ENCODE measurements at places on chromosomes 6 and 20.
A peak's percentile ranks its signal among the peaks of the same experiment; 100 is the strongest.

DNA sequence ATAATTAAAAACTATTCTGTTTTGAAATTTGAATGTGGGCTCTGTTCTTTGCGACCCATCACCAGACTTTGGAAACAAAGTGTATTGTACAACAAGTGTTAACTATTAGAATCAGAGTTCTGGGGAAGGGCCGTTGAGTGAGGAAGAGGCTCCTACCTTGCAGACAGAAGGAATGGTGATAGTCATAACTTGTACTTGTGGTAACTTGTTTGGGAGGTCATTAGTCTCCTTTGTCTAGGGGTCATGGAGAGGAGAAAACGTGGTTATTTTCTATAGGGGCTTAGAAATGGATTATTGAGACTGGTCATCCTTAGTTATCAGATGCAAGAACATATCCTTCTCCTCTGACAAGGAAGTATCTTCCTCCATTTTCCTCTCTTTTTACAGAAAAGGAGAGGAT lies 174.8 kb downstream of the BMP2 start:
- DNase-seq, result no peak

- DNase-seq, result no peak
Measured at GRCh38 chr6:31074401-31074800, 38.0 kb downstream of the C6orf15 start.

DNA sequence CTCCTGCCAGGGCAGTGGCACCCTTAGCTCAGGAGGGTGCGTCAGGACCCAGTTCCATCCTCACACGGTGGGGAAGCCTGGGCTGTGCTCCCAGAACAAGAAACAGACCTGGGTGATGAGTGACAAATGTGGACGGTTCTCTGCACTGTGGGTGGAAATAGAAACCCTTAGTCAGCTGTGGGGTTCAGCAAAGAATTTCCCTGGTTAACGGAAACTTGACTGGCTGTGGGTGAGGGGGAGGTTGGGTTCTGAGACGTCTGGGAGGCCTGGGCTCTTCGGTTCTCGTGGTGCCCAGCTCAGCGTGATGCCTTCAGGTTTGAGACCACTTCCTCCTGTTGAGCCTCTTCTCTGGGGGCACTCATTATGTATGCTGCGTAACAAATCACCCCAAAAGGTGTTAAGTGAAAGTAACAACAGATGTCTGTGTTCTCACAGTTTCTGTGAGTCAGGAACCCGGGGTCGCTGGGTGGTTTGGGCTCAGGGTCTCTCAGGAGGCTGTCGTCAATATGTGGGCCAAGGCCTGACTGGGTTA lies 53.1 kb upstream of the FAM83D start:
- peak; percentile 79 for DNase-seq

DNA sequence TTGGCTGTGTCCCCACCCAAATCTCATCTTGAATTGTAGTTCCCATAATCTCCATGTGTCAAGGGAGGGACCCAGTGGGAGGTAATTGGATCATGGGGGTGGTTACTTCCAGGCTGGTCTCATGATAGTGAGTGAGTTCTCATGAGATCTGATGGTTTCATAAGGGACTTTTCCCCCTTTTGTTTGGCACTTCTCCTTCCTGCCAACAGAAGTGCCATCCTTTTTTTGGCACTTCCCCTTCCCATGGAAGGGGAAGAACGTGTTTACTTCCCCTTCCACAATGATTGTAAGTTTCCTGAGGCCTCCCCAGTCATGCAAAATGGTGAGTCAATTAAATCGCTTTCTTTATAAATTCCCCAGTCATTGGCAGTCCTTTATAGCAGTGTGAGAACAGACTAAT lies 18.0 kb upstream of the PI3 start:
- no peak for DNase-seq

- DNase-seq, result no peak
Measured at GRCh38 chr6:113433335-113433991, 423.7 kb upstream of the MARCKS start.

GRCh38 chr20:53857723-53858236 lies 212.6 kb downstream of the BCAS1 start:
- DNase-seq, result no peak

GRCh38 chr6:167676666-167677421 lies 149.9 kb upstream of the AFDN start:
- no peak for DNase-seq

GRCh38 chr6:27545271-27546046 lies 72.6 kb upstream of the ZNF184 start:
- DNase-seq, result peak; percentile 58

DNA sequence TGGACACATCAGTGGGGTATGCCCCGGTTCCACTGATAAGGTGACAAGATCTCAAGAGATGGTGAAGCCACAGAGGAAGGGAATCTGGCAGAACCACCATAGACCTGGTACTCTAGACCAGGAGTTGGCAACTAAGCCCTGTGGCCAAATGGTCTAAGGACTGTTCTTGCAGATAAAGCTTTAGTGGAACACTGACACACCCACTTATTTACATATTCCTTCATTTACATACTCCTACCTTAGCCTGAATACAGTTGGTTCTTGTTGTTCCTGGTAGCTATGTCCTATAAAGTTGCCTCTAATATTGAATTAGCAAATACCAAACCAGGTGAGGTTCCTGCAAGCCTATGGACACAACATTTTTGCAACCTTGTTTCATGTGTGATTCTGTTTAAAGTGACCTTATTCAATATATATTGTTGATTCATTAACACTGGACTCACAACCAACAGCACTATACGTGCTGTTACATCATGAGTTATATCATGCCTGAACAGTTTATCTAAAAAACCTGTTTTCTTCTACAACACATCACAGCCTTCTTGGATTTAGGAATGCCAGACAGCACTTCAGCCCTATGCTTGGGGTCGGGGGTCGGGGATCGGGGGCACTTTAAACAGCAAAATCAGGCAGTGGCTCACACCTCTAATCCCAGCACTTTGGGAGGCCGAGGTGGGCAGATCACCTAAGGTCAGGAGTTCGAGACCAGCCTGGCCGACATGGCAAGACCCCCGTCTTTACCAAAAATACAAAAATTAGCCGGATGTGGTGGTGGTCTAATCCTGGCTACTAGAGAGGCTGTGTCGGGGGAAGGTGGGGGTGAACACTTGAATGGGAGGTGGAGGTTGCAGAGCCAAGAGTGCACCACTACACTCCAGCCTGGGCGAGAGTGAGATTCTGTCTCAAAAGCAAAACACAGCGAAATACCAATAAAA lies 2.5 kb downstream of the CCDC167 start:
- no peak for DNase-seq

GRCh38 chr6:149716181-149716963 lies 1.5 kb downstream of the LATS1 start:
- peak; percentile 49 for DNase-seq

DNA sequence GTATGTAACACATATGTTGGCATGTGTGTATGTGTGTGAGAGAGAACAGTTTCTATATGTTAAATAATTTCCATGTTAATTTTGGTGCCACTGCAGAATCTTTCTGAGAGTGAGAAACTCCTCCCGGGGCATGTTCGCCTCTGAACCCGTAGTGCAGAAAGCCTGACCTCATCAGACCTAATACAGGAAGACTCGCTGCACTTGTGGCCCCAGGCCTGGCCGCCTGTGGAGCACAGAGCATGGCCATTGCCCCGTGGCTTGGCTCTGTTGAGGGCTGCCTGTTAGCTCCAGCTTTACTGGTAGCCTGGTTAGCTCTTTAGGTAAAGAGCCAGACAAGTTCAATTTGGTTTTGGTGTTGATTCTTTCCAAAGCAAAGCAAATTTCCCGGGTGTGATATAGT lies 25.5 kb downstream of the FARS2 start:
- no peak for DNase-seq
